ENCODE measurements at places on chromosomes 6 and 20.

DNA sequence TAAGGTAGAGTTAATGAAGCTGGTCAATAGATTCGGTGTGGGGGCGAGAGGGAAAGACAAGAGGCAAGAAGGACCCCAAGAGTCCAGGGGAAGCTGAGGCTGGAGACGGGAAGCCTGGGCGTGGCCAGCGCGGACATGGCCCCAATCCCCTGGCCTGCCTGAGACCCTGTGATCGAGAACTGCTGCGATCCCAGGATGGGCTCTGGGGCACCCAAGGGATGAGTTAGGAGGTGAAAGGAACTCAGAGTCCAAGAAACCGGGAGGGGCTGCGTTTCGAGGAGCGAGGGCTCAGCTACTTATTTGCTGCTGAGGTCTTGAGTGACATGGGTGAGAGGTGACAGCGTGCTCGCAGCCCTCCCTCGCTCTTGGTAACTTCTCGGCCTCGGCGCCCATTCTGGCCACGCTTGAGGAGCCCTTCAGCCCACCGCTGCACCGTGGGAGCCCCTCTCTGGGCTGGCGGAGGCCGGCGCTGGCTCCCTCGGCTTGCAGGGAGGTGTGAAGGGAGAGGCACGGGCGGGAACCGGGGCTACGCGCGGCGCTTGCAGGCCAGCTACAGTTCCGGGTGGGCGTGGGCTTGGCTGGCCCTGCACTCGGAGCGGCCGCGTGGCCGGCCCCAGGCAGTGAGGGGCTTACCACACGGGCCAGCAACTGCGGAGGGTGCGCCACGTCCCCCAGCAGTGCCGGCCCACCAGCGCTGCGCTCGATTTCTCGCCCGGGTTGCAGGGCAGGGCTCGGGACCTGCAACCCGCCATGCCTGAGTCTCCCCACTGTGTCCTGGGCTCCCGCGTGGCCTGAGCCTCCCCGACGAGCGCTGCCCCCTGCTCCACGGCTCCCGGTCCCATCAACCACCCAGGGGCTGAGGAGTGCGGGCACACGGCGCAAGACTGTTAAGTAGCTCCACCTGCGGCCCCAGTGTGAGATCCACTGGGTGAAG, 58.2 kb downstream of the IRF4 start:
- no peak for DNase-seq

DNA sequence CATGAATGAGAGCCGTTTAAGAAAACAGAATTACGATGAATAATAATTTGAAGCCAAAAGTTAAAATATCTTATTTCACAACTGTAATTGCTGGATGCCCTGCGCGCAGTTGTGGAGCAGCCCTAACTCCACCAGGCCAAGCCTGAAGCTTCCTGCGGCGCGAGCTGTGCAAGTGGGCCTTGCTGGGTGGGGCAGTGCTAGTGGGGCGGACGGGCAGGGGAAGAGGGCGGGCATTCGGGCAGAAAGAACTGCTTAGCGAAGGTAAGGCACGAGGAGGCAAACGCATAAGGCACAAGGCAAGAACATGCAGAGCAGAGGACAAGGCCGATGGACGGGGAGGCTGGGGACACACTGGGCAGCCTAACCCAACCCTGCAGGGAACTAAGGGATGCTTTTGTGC, 2.3 kb downstream of the HLA-DQB2 start:
- no peak for DNase-seq

DNA sequence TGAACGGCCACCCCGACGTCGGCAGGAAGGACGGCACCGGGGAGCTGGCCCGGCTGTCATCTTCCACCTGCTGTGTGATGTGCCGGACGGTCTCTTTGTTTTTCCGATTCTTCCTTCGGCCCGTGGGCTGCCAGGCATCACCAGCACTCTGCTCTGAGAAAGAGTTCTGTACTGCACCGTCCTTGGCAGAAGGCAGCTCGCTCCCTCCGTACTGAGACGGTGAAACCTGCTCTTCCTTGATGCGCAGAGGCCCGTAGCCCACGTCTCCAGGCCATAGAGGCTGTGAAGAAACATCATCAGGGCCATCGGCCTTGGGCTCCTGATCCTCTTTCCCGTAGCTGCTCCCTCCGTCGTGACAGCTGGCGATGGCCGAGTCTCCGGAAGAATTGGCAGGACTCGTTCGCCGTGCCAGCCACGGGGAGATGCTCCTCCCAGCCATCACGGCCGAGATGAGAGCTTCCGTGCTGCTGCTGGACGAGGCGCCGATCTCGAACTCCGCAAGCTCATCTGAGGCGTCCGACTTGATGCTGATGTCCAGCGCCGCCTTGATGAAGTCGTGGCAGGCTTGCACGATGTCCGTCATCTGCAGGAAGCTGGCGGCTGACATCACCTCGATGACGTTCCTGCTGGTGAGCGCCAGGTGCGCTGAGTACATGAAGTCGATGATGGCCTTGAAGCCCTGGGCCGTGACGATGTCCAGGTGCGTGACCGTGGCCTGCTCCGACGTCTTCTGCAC, 41.1 kb downstream of the ZBTB46 start:
- no peak for DNase-seq

- no peak for DNase-seq
Observed at GRCh38 chr6:136446579-136447187, 103.5 kb downstream of the MAP7 start.

DNA sequence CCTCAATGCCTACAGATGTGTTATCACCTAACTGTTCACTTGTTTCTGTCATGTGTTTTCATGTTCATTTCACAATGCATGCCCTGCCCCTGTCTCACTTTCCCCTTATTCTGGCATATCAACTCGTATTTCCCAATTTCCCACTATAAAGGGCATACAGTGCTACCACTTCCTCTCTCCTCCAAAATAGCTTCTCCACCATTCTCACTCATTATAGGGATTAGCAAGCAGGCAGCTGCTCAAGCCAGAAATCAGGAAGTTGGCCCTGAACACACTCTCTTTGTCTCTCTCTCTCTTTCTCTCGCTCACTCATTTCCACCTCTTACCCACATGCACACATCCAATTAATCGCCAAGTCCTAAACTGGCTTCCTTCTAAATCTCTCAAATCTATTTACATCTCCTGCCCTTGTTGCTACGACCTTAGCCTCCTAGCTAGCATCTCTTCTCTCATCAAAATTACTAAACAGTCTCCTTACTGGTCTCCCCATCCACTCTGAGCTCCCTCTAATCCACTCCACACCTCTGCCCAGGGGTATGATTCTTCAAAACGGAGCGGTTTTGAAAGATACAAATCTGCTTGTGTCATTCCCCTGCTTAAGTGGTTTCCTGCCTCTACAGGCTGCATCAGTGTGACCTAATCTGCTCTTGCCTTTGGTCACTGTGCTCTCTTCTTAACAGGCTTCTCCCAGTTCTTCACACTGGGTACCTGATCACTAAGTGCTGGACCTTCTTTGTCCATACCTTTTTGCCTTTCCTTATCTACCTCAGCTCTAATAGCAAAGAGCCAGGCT, 196.2 kb downstream of the BTBD9 start:
- no peak for DNase-seq

- peak; percentile 32 for DNase-seq
Observed at GRCh38 chr6:105424175-105424783, 21.4 kb upstream of the PREP start.

Measured in NCI-H460 (cell line).